Stimulated activated CD4-positive, alpha-beta T cell treated with anti-CD3 and anti-CD28 coated beads, TNF-alpha, amount 100 ng/mL, for 1 hour (primary cell): ENCODE measurements at places on chromosomes 3 and 15.

- DNase-seq, result no peak
Measured at GRCh38 chr3:95923496-95924210, 890.7 kb upstream of the EPHA6 start.

DNA sequence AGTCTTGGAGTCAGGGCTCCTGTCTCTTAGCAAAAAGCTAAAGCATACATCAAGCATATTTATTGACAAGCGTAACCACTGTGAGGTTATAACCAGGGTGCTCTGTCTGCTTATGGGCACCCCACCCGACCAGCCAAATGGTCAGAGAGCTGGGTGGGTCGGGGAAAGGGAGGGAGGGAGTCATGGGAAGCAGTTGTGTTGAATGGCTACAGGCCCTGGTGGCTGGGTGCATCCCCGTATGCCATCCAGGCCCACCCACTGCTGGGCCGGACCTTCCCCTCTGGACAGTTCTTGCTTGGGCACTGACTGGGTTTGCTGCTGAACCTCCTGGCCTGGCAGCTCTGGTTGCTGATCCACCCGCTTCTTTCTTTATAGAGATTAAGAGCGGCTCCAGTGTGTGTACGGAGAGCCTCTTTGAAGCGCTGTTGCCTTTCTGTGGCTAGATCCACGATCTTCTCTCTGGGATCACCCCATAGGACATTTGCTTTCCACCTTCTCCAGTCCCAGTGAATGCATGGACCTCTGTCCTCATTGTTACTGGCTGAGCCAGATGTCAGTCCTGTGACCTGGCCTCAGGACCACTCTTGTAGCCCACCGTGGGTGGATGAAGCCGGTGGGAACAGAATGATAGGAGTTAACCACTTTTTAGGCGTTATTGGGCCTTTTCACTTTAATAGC is 59.6 kb downstream of the SMAD3 start:
- no peak for DNase-seq

DNA sequence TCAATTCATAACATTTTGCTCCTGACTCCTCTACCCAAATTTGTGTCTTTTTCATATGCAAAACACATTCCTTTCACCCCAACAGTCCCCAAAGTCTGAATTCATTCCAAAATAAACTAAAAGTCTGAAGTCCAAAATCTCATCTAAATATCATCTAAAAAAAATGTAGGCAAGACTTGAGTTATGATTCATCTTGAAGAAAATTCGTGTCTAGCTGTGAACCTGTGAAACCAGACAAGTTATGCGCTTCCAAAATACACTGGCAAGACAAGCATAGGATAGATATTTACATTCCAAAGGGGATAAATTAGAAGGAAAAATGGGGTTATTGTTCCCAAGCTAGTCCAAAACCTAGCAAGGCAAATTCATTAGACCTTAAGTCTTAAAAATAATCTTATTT is 1302.0 kb upstream of the GBE1 start:
- DNase-seq, result no peak

- no peak for DNase-seq
Measured at GRCh38 chr15:51144021-51144532, 49.4 kb upstream of the TNFAIP8L3 start.

DNA sequence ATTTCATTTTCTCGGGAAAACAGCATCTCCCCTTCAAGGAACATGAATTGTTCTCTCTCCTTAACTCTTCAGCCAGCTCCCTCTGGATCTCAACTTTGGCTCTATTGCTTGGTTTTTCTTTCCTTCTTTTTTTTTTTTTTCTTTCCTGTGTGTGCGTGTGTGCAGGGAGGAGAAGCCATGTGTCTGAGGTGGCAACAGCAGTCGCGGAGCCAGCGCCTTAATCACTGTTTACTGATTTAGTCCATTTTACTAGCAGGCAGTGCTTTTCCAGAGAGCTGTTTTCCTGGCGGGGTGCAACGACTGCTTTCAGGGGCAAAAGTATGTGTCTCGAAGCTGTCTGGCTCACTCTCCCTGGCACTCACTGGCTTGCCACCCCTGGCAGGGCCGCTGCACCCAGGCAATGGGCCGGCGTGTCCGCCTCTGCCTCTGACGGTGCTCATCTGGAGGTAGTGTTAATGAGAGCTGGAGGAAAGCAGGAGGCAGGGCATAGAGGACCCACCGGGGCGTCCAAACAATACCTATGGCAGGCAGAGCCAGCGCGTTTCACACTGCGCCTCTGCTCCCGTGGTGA is 835.4 kb upstream of the NR2F2 start:
- no peak for DNase-seq

DNA sequence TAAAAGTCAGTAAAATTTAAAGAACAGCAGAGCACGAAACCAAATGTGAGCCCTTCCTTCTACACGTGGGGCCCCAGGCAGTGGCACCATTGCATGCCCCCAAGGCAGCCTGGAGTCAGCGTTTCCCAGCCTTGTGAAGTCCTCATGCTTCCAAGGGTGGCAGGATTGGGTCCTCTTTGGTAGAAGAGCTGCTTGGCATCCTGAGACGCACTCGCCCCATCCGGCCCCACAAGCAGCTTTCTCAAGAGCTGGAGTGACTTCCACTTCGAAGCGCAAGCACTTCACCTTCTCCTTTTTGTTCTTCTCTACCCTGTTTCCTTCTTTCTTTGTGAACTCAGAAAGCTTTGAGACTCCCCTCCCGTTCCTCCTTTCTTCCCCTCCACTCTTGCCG is 34.7 kb downstream of the ZNF710 start:
- no peak for DNase-seq

DNA sequence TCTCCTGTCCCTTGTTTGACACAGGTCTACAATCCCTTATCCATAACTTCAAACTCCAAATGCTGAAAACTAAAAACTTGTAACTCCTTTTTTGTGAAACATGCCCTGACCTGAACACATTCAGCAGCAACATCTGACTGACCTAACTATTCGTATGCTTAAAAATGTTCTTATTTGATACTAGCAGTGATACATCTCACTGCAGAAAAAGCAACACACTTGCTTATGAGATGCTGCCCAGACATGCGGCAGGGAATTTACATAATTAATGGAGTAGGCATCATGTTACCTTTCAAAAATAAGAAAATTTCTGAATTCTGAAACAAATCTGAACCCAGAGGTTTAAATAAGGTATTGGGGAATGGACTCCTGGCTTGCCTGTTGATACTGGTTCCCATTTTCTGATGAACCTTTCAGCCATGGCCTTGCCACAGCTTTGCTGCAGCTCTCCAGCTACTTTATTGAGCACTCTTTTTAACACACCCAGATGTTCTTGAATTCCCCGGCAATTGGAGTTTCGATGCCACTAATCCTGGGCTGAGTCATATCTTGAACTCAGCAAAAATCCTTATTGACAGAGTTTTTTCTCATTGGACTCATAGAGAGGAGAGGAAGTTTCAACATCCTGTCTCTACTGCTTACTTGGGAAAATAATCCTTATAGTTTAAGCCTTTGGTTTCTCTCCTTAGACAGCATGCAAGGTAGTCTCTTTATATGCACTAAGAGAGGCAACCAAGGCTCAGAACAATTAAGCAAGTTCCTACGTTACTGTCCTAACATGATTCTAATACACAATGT is 296.6 kb upstream of the LMCD1 start:
- no peak for DNase-seq

DNA sequence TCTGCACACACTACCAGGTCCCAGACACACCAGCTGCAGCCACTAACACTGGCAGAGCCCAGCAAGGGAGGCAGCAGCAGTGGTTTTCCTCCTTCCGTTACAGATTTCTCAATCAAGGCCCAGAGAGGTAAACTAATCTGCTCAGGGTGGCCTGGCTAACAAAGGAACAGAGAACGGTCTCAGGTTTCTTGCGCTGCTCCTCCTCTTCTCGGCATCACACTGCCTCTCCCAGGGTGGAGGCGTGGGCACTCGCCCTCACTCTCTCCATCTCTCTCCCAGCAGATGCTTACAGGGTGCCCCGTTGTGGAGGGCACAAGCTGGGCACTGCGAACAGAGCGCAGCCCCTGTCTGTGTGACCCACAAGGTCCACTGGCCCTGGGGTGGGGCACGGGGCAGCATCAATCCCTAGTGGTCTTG is 228.7 kb downstream of the VPS13C start:
- no peak for DNase-seq

- no peak for DNase-seq
Measured at GRCh38 chr15:68550004-68550403, 28.8 kb upstream of the CORO2B start.

- DNase-seq, result no peak
Measured at GRCh38 chr15:83510001-83510400, 62.9 kb downstream of the SH3GL3 start.
